ENCODE measurements at places on chromosomes 3 and 15.

DNA sequence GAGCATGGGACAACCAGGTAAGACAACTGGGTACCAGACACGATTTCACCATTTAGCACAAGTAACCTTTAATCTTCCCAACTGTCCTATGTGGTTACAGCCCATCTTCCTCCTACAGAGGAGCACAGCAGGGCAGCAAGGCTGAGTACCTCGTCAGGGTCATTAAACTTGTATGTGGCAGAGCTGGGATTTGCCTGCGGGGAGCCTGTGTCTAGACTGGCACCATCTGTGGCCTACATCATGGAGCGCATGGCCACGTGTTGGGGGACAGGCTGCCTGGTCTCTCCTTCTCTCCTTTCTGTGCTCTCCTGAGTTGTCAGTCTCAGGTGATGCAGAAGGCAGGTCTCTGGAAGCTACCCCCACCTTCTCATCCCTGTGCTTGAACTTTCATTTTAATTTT, 32.2 kb downstream of the GOLGA6A start:
- no peak for DNase-seq

DNA sequence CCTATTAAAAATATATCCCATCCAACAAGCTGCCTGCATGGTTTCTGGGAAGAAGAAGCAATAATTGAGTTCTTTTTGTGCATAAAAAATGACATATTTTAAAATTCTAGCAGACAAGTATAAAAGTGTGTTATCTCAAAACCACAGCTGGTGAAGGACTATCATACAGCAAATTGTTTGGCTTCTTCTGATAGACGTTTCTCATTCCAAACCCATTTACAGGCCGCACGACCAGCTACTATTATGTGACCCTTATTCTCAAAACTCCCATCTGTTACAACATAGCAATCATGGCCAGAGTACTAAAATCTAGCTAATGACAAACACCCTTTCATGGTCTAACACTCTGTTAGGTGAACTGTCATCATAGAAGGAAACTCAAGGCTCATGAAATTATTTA, 21.7 kb downstream of the ETFA start:
- DNase-seq, result no peak

DNA sequence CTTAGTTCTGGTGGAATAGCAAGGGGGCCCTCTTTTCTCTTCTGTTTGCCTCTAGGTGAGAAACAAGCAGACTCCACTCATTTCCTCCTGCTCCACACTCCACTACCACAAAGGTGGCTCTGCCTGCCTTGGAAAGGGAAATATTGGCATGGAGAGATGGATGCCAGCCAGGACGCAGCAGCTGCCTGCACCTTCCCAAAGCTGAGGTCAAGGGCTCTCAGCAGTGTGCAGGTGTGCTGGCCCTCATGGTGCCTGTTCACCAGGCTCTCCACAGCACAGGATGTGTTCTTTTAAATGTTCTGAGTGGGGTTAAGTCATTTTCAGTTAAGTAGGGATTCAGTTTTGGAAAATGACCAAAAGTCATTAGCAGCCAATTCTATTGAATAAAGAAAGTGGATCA, 211.2 kb upstream of the STRIT1 start:
- DNase-seq, result no peak

DNA sequence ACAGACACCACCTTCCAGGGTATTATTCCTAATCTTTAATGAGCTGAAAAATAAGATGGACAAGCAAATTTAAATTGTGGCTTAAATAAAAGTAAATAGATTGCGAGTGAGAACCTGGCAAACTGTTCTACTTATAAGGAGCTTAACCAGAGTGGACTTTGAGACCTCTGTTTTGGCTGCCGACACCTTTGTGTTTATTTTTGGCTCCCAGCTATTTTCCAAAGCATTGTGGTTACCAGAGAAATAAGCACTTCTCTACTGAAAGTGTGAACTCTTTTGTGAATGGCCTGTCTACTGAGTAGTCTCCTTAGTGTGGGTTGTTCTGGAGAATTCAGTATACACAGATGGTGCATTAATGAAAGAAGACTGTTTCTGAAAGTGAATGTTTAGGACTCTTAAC, 109.4 kb downstream of the ATP8B4 start:
- DNase-seq, result no peak

DNA sequence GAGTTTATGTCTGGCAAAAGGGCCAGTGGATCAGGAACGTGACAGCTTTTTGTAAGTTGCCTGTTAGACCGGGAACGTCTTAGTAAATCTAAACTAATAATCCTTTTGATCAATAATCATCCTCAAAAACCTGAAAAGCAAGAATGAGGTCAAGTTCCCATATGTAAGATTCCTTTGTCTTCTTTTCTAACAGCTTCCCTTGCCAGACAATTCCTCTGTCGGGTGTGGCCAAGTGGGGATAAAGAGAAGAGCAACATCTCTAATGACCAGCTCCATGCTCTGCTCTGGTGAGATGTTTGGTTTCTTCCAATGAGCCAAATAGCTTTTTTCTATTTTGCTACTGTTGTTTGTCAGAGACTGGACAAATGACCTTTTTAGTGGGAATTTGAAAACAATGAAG, 19.8 kb downstream of the FANCD2OS start:
- no peak for DNase-seq

GRCh38 chr3:58534592-58535494, 2.1 kb downstream of the ACOX2 start:
- DNase-seq, result no peak

GRCh38 chr3:65591313-65591712, 447.4 kb downstream of the MAGI1 start:
- DNase-seq, result no peak

- no peak for DNase-seq
Observed at GRCh38 chr3:10632741-10633140, 127.4 kb upstream of the ATP2B2 start.

DNA sequence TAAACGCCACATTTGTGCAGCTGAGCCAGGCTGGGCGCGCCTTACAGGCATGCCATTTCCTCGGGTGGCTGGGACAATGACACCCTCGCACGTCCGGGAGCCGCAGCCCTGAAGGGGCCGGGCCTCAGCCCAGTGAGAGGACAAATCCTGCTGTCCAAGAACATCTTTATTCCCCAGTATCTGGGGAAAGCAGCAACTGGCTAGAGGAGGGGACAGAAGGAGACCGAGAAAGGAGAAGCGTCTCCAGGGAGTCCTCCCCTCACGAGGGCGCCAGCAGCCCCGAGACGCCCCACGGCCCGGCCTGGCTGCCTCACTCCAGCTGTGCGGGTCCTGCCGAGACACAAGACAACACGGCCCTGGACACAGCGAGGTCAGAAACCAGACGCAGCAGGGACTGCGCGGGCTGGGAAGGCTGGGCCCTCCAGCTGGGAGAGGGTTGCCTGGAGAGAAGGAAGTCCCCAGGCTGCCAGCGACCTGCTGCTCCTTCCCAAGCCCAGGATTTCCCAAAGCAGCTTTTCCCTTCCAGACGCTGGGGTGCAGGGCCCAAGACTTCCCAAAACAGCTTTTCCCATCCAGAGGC, 130.2 kb downstream of the CHSY1 start:
- DNase-seq, result no peak

DNA sequence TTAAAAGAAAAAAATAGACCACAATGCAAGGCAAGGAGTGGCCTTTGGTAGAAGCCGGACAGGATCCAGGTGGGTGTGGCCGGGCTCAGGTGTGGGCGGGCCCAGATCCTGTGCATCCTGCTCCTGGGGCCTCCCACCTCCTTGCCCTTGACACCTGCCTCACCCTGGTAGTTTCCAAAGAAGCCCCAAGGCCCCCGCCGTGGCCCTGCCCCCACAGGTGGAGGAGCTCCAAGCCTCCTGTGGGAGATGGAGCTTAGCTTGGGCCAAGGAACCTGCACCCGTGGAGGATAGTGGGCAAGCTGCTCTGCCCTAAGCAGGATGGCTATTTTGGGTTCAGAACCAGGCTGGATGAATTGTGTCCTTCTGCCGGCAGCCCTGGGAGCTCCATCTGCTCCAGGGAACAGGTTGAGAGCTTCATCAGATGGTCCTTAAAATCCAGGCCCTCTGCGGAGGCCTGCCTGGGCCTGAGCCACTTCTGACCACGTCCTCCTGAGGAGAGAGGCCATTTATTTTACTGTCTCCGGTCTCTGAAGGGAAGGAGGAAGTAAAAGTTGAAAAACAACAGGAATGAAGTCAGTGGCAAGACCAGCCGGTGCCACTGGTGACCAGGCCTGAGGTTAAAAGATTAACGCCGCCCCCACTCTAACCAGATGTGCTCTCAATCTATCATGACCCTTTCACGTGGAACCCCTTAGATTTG, 53.9 kb upstream of the KLF13 start:
- DNase-seq, result no peak

- no peak for DNase-seq
Observed at GRCh38 chr15:69417581-69417980, 3.4 kb downstream of the KIF23 start.

- DNase-seq, result no peak
Observed at GRCh38 chr15:62983956-62984355, 58.6 kb upstream of the TPM1 start.

GRCh38 chr3:30630238-30631030, 24.0 kb downstream of the TGFBR2 start:
- no peak for DNase-seq

DNA sequence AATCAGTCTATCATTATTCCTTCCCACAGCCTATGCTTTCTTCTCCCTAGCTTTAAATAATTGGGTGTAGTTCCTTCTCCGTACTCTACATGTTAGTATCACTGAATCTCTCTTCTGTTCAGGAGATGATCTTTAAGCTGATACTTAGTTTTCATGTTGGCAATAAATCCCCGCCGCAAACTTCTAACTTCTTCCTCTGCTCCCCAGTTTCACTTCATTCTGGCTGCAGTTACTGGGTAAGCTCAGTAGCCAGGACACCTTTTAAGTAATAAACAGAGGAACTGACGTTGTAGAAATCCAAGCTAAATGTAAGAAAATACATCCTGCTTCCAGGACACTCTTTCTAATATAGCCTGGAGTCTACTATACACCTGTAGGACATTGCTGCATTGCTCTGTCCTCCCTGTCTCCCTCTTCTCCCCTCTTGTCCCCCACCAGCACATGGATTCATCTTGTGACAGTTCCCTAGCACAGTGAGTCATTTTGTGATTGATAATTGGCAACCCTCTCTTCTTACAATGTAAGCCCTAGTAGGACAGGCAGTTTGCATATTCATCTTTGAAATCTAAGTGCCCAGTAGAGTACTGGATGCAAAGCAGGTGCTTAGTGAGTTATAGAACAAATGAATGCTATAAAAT, 598.2 kb downstream of the UNC13C start:
- no peak for DNase-seq

GRCh38 chr3:36693670-36694069, 70.7 kb downstream of the DCLK3 start:
- no peak for DNase-seq

DNA sequence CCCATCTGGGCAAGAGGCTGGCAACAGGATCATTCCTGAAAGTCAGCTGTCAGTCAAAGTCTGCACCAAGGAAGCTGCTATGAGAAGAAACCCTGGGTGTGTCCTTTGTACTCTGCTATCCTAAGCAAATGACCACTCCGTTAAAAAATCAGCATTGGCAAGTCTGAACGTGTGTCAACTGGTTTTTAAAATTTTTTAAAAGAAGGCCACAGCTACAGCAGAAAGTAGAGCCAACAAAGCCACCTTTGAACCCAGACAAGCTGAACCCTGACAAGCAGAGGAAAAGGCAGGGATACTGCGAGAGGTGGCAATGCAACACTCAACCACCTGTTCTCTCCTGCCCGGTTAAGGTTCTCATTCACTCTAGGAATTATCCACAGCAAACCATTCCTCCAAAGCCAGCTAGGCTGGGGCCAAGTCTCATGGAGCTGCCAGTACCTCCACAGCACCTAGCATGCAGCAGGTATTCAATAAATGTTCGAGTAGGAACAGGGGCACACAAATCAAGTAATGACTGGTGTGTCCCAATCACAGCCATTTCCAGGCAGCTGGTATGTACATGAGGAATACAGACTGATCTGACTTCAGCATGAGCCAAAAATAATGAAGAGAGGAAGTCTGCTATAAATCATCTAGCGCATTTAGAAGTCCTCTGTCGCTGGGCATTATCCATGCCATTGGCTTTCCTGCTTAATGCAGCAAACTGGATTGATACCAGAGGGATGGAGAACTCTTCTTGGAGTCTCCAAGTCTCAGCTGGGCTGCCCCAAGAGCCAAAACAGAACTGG, 76.0 kb downstream of the ADCY5 start:
- DNase-seq, result no peak

GRCh38 chr15:60949039-60949977, 279.8 kb downstream of the RORA start:
- no peak for DNase-seq

GRCh38 chr3:16013568-16013967, 160.9 kb upstream of the GALNT15 start:
- no peak for DNase-seq

- DNase-seq, result no peak
Observed at GRCh38 chr3:196513697-196514349, 1.3 kb downstream of the SMCO1 start.

DNA sequence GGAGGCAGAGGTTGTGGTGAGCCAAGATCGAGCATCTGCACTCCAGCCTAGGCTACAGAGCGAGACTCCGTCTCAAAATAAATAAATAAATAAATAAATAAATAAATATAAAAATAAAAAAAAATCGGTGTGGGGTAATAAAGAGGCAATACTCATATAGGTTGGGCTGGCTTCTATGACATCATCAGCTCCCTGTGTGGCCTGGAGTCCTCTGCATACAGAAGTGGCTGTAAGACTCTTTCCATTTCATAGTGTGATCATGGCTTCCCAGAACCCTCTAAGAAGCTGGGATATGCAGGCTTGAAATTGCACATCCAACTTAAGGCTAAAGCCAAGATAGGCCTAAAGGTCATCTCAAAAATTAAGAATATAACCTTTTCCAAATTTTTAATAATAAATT, 101.6 kb downstream of the ZIC4 start:
- DNase-seq, result no peak

GRCh38 chr15:98881526-98882520, 125.8 kb downstream of the PGPEP1L start:
- DNase-seq, result no peak

DNA sequence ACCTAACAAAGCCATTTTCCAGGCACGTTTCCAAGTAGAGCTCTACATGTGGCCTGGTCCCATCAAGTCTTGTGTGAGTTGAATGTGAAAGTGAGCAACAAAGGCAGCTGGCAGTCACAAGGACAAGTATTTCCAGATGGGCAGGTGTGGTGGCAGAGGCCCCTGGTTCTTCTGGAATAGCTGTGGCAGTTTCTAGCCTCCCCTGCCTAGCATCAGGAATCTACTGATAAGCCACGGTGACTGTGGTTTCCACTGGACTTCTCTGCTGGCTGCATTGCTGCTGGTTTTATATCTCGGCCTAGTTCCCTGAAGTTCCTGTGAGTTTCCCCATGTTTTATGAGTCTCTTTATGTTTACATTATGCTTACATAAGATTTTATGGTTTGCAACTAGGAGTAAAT, 117.7 kb downstream of the GOLIM4 start:
- no peak for DNase-seq

GRCh38 chr3:25033407-25034029, 394.5 kb upstream of the RARB start:
- no peak for DNase-seq

All from T1000 (cell line).